ENCODE measurements at places on chromosomes 4 and X. TPM values are rescaled to one million over a fixed set of nuclear protein-coding genes. Genes with fewer than 3 reads are reported as not detected.

Gene FGFR3
- polyA plus RNA-seq: 18.6 TPM

DNA sequence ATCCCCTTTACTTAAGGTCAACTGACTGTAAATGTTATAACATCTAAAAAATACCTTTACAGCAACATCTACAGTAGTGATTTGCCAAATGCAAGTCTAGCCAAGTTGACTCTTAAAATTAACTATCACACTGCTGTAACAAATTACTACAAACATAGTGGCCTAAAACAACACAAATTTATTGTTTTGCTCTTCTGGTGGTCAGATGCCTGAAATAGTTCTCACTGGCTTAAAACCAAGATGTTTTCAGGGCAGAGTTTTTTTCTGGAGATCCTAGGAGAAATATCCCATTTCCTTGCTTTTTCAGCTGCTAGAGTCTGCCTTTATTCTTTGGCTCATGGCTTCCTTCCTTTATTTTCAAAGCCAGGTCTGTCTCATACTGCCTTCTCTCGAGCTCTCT lies 120.5 kb downstream of the ADGRL3 start:
- H3K36me3 ChIP-seq: no peaks in the 10 kb centered on the region
- DNase-seq: no peak
- no peaks in the 10 kb centered on the region for H3K27me3 ChIP-seq

Gene PKD2
- 10.4 TPM for polyA plus RNA-seq

DNA sequence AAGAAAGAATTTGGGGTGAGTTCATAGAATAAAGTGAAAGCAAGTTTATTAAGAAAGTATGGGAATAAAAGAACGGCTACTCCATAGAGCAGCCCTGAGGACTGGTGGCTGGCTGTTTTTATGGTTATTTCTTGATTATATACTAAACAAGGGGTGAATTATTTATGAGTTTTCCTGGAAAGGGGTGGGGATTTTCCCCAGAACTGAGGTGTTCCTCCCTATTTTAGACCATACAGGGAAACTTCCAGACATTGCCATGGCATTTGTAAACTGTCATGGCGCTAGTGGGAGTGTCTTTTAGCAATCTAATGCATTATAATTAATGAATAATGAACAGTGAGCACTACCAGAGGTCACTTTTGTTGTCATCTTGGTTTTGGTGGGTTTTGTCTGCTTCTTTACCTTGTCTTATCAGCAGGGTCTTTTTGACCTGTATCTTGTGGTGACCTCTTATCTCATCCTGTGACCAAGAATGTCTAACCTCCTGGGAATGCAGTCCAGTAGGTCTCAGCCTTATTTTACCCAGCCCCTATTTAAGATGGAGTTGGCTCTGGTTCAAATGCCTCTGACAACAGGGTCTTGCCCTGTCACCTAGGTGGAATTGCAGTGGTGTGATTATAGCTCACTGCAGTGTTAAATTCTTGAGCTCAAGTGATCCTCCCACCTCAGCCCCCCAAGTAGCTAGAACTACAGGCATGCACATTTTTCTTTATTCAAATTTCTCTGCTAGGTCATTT lies 27.1 kb downstream of the RAPGEF2 start:
- peaks cover 2% of the 10 kb centered on the region for H3K4me1 ChIP-seq
- no peak for DNase-seq
- no peaks in the 10 kb centered on the region for H3K27me3 ChIP-seq
- no peak overlapping the region for H3K4me3 ChIP-seq
- no peaks in the 10 kb centered on the region for H3K36me3 ChIP-seq

- H3K27me3 ChIP-seq: no peaks in the 10 kb centered on the region
- no peak overlapping the region for H3K4me3 ChIP-seq
- no peak for DNase-seq
- H3K36me3 ChIP-seq: no peaks in the 10 kb centered on the region
Measured at GRCh38 chr4:95830651-95831050, 9.2 kb upstream of the PDHA2 start.

GRCh38 chr4:107804956-107805355 lies 19.8 kb upstream of the SGMS2 start:
- H3K4me1 ChIP-seq: no peaks in the 10 kb centered on the region
- H3K27ac ChIP-seq: no peak overlapping the region
- no peaks in the 10 kb centered on the region for H3K27me3 ChIP-seq
- H3K36me3 ChIP-seq: no peaks in the 10 kb centered on the region
- no peak for DNase-seq

DNA sequence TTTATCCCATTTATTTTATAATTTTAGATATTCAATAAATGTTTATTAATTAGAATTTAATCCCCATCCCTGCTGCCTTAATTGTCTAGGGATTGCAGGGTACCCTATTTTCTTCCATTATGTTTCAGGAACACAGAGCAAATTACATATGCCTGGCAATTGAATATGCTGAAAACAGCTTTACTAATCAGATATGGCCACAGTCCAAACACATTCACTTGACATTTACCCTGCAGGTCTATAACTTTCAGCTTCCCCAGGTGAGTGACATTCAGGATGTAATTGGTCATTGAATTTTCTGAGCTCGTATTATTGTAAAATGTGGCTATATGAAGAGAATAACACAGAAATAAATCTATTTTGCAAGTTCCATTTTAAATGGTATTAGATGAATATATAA lies 218.7 kb upstream of the NDST4 start:
- no peak overlapping the region for H3K4me3 ChIP-seq
- H3K4me1 ChIP-seq: no peaks in the 10 kb centered on the region
- no peaks in the 10 kb centered on the region for H3K36me3 ChIP-seq
- no peak for DNase-seq
- no peak overlapping the region for H3K27ac ChIP-seq
- no peaks in the 10 kb centered on the region for H3K27me3 ChIP-seq

DNA sequence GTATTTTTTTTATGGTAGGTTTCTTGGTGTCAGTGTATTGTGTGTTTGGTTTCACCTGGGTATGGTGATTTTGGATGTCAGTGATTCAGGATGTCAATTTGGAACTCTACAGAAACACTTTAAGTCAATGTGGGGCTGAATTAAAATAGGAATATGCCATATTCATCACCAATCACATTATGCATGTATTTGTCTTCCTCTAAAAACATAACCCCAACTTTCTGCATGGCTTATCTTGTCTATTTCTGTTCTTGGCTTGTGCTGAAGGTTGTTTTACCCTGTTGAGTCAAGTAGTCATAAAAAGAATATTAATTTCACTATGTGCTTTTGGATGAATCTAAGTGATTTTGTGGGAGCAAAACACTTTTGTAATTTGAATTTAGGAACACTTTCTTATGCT lies 19.0 kb downstream of the ZNF721 start:
- H3K27ac ChIP-seq: no peak overlapping the region
- H3K4me3 ChIP-seq: no peak overlapping the region
- H3K4me1 ChIP-seq: no peaks in the 10 kb centered on the region
- no peak for DNase-seq

GRCh38 chr4:6573986-6574746 lies 823 bp upstream of the MAN2B2 start:
- peak overlapping the region; percentile 75 for H3K4me3 ChIP-seq
- H3K4me1 ChIP-seq: peaks cover 4% of the 10 kb centered on the region
- H3K27ac ChIP-seq: no peak overlapping the region
- DNase-seq: no peak
- peaks cover 12% of the 10 kb centered on the region for H3K27me3 ChIP-seq
- H3K36me3 ChIP-seq: no peaks in the 10 kb centered on the region

Data from H1 (cell line).